ENCODE measurements at places on chromosomes 11 and 22. TPM values are rescaled to one million over a fixed set of nuclear protein-coding genes. Genes with fewer than 3 reads are reported as not detected.

DNA sequence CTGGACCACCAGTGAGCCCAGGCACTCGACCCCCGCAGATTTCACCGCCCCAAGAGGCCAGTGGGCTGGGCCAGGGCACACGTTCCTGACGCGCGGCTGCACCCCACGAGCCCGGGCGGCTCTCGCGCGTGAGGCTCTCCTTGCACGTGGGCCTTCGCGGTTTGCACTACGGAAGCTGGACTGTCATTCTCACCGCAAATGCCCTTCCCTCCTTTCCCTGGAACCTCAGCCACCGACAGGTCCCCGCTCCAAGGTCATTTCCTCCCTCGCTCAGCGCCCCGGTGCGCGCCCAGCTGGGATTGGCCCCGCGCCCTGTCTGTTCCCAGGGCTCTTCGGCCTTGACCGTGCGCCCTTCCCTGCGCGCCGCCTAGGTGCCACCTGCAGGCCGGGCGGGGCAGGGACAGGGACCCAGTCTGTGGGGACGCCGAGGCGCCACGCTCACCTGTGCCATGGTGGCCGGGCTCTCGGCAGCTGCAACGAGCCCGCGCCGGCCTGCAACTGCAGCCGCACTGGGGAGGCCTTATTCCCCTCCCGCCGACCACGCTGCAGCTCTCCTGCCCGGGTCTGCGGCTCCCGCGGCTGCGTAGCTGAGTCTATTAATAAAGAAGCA lies 2.1 kb upstream of the CPT1A start:
- DNase-seq = no peak

- no peak for DNase-seq
These were observed 9.7 kb downstream of the USP2 start for GRCh38 chr11:119371778-119372182.

DNA sequence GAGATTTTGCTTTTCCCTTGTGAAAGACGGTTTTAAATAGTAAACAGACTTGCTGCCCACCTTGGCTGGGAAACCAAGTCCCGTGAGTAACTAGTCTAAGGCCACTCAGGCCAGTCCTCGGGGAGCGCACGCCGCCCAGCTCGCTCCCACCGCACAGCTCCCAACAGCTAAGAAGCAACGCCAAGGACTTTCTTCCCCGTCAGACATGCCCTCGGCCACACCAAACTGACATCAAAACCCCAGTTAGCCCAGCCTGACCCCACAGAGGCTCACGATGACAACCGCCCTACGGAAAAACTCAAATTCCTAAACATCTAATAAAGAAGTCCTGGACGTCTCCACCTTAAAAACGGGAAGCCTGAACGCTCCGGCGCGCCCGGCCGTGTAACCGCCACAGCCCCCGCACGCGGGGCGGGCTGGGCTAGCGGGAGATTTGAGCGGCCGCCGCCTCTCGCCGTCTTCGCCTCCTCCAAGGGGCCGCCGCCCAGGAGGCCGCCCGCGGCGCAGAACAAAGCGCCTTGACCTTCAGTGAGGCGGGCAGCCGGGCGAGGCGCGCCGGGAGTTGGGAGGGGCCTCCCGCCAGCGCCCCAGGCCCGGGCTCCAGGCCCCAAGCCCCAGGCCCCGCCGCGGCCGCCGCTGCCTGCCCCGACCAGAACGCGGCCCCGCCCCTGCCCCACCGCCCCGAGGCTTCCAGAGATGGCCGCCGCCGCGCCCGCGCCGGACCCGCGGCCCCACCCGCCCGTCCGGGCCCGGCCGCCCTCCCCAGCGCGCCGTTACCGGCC lies 486 bp downstream of the NAP1L4 start:
- DNase-seq = peak; percentile 29

- no peak for DNase-seq
These were observed 743 bp upstream of the CD3D start for GRCh38 chr11:118343248-118343647.

GRCh38 chr11:6611963-6612212 lies 128 bp downstream of the TAF10 start:
- DNase-seq = no peak

DNA sequence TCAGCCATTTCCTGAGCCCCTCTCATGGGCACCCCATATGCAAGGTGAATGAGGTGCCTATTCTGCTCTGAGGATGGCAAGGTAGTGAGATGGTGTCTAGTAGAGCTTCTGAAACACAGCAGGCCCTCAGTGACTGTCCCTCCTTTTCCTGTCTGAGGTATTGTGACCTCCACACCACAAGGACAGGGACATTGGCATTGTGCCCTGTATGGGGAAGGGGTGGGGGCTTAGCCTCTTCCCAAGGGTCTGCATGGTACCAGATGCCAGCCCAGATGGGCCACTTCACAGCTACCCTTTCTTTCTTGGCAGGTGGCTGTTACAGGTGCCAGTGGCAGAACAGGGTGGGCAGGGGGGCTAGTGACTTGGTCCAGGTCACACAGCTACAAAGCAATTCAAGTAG lies 78.8 kb downstream of the CABIN1 start:
- DNase-seq = no peak

GRCh38 chr11:66115638-66116301 lies 45.7 kb downstream of the PACS1 start:
- DNase-seq = no peak

Gene LUZP2
- 0.63 TPM for total RNA-seq

Gene SGSM1
- total RNA-seq = 0.50 TPM

Gene MICAL3
- total RNA-seq = 49.2 TPM
